Transverse colon (tissue), 4 donors: ENCODE measurements at places on chromosomes 1 and 21.

- DNase-seq, result no peak
Observed at GRCh38 chr1:39542924-39543323, 33.7 kb downstream of the PABPC4 start.

DNA sequence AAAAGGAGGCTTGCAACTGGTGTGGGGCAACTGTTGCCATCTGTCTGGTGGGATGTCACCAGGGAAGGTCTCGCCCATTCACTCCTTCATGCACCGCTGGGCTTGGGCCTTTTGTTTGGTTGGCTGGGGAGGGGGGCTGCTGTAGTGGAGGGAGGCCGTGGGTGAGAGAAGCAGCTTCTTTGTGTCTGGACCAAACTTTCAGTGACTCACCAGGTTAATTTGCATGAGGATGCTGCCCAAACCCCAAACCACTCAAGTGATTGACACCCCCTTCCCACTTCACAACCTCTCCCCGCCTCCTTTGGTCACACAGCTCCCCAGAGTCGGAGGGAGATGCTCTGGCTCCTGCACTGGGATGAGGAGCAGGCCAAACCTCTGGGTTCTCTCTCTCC is 19.7 kb downstream of the BTG2 start:
- peak; percentile 70 for DNase-seq

- DNase-seq, result no peak
Observed at GRCh38 chr1:111448482-111448917, 556 bp downstream of the WDR77 start.

DNA sequence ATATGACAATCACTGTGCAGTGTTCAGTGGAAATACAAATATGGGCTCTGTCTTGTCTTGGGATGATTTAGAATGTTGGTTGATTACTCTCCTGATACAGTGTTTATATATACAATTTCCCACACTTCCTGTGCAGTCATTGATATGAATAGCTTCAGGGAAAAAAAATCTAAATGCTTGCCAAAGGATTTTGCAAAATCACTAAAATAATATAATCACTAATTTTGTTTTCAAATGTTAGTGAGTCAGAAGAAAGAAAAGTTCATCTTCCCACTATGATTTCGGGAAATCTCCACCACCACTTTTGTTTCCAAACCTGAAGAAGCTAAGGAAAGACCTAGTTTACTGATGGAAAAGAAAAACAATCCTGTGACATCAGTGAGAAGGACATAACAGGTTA is 32.1 kb upstream of the CHRM3 start:
- DNase-seq, result no peak

- DNase-seq, result no peak
Observed at GRCh38 chr1:38208716-38209632, 162.4 kb upstream of the POU3F1 start.

GRCh38 chr1:114901814-114902213 is 47.2 kb downstream of the SYCP1 start:
- no peak for DNase-seq

- no peak for DNase-seq
Observed at GRCh38 chr1:158323866-158324265, 7.5 kb downstream of the CD1B start.

GRCh38 chr1:150829751-150830150 is 21.7 kb upstream of the CTSK start:
- no peak for DNase-seq

DNA sequence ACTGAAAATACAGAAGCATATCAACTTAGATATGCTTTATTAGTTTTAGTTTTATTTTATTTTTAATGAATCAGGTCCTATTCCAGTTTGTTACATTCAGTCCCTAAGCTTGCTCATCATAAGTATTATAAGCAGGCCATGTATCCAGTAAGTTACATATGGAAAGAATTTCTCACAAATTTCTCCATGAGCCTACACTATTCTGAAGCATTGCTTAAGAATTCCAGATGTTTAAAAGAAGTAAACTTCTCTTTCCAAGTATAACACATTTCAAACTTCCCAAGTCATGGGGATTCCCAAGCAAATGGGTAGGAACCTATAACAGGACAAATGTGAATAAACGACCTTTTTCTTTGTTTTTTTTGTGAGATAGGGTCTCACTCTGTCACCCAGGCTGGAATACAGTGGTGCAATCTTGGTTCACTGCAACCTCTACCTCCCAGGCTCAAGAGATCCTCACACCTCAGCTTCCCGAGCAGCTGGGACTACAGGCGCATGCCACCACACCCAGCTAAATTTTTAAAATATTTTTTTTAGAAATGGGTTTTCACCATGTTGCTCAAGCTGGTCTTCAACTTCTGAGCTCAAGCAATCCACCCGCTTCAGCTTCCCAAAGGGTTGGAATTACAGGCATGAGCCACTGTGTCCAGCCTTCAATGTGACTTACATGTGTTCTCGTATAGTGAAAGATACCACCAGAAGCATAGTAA is 39.0 kb downstream of the ST7L start:
- no peak for DNase-seq

GRCh38 chr1:110050602-110051261 is 16.3 kb downstream of the STRIP1 start:
- no peak for DNase-seq

GRCh38 chr1:24635195-24635843 is 7.8 kb upstream of the SRRM1 start:
- DNase-seq, result no peak

- no peak for DNase-seq
Observed at GRCh38 chr1:64829411-64830029, 84.6 kb downstream of the RAVER2 start.

- no peak for DNase-seq
Observed at GRCh38 chr1:114982251-114982650, 47.4 kb upstream of the TSHB start.

- DNase-seq, result no peak
Observed at GRCh38 chr1:89529196-89529595, 4.6 kb downstream of the LRRC8B start.

DNA sequence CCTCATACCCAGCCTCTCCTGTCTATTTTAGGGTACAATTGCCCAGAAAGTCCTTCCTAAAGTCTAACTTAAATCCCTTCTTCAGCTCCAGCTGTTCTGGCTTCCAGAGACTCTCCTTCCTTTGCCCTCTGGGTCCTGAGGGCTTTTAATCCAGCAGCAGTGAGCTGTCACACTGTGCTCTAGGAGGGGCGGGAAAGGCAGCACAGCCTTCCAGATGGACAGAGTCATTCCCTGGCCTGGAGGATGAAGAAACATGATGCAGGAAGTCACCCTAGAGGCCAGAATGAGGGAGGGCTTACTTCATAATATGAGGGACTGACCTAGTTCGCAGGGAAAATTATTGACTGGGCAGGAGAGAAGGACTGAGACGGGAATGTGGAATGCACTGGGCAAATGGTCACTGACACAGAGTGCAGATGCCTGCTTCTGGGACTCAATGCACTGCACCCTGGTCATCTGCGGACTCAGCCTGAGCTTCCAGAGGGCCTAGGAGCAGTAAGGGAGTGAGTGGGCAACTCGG is 1.3 kb downstream of the SH2D2A start:
- DNase-seq, result peak; percentile 31

DNA sequence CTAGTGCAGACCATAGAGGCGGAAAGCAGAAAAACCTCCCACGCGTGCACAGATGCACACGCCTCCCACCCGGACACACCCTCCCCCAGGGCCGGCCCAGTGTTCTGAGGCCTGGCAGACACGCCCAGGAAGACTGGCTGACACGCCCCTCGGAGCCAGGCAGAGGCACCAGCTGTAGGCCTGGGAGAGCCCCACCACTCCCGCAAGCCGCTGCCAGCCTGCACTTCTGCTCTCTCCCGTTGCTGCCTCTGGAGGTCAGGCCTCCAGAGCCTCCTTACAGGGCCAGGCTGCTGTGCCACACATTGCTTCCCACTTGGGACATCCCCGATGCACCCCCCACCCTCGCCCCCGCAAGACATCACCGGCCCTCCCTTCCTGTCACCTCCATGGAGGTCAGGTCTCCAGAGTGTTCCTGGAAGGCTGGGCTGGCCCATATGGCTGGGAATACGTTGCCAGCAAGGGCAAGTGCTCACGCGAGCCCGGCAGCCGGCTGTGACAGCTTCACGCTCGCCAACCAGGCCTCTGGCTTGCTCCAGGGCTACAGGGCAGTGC is 40.4 kb downstream of the CASZ1 start:
- DNase-seq, result peak; percentile 90

DNA sequence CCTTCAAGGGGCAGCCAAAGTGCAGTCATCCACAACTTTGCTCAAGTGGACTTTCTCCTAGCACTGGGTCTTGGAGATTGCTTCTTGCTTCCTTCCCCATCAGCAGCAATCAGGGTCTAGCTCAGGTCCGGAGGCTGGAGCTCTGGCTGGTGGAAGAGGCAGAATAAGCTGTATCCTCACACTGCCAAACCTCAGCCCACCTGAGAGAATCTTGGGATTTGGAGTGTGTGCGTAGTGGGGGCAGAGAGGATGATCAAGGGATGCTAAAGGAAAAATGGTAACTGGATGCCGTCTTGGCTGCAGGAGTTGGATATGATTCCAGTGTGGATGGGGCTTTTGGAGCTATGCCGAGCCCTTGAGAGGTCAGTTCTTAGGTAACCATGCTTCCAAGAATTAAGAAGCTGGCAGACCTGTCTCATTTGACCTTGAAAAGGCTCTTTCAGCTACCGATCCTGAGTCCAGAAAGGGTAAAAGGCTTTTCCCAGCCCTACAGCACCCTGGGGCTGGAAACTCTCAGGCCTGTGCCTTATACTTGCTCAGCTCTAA is 4.5 kb upstream of the NFASC start:
- DNase-seq, result no peak

GRCh38 chr1:170063109-170063826 is 11.2 kb downstream of the KIFAP3 start:
- no peak for DNase-seq

DNA sequence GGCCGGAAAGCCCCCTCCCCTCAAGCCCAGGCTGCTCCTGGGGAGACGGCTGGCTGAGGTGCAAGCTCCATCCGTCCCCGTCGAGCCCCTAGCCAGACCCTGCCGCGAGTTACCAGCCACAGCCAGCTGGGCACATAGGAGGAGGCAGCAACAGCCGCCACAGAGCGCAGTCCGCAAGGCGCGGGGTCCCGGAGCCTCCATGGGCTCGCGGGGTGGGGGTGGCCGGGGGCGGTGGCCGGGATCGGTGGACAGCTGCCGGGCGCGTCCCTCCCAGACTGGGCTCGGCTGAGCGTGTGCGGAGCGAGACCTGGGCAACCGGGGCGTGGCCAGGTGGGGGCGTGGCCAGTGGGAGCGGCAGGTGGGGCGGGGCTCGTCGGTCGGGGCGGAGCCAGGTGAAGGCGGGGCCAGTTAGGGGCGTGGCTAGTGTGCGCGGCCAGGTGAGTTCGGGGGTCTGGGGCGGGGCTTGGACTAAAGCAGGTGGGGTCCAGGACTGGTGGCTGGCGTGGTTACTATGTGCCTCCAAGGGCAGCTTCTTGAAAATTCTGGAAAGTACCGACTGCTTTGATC is at the start of gene CD164L2:
TSS of gene CD164L2 (minus strand) at position 295 of the 567 bp plus-strand sequence. CDS start at position 201, 94 bp downstream.
- DNase-seq, result peak; percentile 85

- no peak for DNase-seq
Observed at GRCh38 chr1:99759518-99760160, 6.8 kb downstream of the FRRS1 start.

DNA sequence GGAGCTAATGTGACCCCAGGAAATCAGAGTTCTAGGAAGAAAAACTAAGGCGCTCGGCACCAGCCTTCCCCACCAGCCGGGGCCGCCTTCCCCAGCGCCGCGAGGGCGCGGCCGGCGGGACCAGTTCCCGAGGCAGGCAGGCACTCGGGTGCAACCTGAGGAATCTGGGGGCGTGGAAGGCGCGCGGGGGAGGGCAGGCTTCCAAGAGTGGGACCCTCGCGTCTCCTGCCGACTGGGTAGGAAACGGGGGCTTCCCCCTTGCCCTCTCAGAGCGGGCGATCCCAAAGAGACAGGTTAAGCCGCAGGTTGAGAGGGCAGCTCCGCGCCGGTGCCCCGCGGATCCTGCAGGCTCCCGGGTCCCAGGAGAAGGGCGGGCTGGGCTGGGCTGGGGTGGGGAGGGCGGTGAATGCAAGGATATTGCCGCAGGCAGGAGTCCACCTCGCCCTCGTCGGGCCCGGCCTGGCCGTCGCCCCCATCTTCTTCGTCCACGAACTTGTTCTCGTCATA is 431 bp downstream of the ARPC5 start:
- DNase-seq, result peak; percentile 51

GRCh38 chr1:166603296-166603695 is 236.0 kb upstream of the POGK start:
- DNase-seq, result no peak

GRCh38 chr1:44076066-44076465 is 42.6 kb upstream of the KLF17 start:
- DNase-seq, result no peak

DNA sequence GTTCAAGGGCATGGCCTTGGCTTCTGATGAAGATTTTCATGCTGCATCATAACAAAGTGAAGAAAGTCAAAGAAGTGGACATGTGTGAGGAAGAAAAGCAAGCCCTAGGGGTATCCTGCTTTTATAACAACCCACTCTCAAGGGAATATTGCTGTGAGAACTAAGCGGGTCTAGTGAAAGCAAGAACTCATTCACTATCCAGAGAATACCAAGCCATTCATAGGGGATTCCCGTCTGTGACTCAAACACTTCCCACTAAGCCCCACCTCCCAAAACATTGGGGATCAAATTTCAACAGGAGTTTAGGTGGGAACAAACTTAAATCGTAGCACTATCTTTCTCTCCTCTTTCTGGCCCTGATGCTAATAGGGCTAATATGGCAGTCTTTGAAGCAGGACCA is 98.5 kb upstream of the CTTNBP2NL start:
- DNase-seq, result no peak

DNA sequence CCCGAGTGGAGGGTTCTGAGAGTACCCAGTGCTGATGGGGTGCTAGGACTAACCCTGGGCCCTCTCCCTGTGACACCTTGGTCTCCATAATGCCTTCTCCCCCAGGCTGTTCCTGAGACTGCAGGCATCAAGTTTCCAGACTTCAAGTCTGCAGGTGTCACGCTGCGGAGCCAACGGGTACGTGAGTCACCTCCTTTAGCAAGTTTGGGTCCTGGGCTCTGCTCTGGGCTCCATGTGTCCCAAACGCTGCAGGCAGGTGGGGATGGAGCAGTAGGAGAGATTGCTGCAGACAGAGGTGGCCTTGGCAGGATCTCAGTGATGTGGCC is 6.0 kb downstream of the DMAP1 start:
- no peak for DNase-seq

DNA sequence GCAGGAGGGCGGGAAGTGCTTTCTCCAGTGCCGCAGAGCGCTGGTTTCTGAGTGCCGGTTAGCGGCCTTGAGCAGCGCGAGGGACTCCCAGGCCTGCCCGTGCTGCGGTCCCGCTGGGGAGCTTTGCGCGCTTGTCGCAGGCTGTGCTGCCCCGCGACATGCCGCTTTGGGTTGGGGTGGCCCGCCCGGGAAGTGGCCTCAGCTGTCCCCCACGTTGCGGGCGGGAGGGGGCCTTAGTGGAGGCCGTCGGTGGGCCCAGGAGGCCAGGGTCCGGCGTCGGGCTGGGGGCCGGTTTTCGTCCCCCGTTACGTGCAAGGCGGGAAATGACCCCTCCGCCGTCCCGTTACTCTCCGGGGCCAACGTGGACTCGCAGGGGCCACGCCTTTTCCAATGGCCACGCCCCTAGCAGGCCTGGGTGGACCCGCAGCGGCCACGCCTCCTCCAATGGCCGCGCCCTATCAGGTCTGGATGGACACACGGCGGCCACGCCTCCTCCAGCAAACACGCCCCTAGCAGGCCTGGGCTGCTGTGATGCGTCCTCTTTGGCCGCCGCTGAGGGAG is 977 bp upstream of the C1orf174 start:
- DNase-seq, result peak; percentile 99

- no peak for DNase-seq
Observed at GRCh38 chr1:201877877-201878401, 10.8 kb upstream of the SHISA4 start.
